Thoracic aorta (tissue), 2 donors: ENCODE measurements at places on chromosomes 16 and 17.

DNA sequence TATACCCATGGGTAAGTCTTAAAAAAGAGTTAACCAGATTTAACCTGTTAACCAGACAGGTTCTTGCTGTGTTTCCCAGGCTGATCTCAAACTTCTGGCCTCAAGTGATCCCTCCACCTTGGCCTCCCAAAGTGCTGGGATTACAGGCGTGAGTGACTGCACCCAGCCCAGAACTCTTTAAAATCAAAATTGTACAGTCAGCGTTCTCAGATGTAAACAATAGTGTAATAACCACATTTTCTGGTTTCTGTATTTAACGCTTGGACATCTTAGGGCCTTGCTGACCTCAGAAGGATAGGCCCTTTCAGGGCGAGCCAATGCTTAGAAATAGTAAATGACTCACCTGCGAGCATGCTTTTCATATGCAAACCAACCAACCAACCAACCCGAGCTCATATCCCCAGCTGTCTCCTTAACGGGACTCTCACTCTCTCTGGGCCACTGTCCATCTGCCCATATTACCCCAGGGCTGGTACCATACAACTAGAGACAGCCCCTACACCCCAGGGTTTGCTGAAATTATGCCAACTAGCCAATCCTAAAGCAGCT, 415.0 kb upstream of the XYLT1 start:
- no peak for DNase-seq

GRCh38 chr17:66667491-66668030, 167.4 kb upstream of the CACNG5 start:
- no peak for DNase-seq

DNA sequence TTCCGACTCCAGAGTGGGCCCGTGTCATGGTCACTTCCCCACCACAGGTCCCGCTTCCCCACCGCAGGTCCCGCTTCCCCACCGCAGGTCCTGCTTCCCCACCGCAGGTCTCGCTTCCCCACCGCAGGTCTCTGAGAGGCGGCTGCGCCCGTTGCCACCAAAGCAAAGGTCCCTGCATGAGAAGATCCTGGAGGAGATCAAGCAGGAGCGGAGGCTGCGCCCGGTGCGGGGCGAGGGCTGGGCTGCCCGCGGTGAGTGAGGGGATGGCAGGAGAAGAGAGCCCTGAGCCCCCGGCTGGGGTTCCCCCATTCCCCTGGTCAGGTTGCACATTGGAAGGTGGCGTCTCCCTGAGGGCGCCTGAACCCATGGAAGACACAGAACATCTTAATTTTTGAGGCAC, 17.4 kb upstream of the TCF25 start:
- no peak for DNase-seq

GRCh38 chr17:12613566-12613965, 52.1 kb upstream of the MYOCD start:
- no peak for DNase-seq

DNA sequence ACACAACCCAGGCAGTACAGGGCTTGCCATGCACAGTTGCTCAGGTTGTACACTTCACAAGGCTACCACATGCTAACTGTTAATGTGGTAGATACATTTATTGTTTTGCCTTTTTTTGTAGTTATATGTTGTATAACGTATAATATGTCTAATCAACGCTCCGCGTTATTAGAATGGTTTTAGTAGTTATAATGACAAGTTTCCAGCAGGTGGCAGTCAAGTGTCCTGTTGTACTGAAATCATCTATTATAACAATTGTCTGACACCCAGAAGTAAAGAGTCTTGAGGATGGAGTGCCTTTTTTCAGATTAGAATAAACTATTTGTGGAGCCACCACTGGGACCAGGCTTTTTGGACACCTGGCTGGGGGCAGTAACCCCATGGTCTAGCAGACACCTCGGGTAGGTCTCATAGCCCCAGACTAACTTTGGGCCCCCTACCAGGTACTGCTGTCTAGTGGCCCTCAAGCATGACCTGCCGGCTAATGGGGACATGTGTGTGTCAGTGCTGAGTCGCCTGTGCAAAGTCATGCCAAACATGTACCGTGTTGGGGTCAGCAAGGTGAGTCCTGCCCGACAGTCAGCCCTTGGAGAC, 32.8 kb downstream of the MYO15A start:
- DNase-seq = no peak

- DNase-seq = no peak
These were observed 6.6 kb downstream of the WFIKKN2 start for GRCh38 chr17:50841949-50842354.

- no peak for DNase-seq
These were observed 26.3 kb downstream of the WSB1 start for GRCh38 chr17:27320222-27320560.

DNA sequence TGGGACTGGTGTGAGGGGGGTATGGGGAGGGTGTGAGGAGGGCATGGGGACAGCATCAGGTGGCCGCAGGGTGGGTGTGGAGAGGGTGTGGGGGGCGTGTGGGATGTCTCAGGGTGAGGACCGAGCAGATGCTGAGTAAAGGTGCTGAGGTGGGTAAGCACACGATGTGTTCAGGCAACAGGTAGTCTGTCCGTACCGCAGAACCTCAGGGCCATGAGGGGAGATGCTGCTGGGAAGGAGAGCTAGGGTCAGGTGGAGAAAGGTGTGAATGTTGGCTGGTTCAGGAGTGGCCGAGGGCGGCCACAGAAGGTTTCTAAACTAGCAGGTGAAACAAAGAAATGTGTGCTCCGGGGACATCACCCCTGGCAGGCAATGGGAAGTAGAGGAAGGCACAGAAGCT, 80.0 kb upstream of the CDH5 start:
- no peak for DNase-seq

- peak; percentile 83 for DNase-seq
These were observed 8.2 kb upstream of the COL1A1 start for GRCh38 chr17:50209472-50210239.

DNA sequence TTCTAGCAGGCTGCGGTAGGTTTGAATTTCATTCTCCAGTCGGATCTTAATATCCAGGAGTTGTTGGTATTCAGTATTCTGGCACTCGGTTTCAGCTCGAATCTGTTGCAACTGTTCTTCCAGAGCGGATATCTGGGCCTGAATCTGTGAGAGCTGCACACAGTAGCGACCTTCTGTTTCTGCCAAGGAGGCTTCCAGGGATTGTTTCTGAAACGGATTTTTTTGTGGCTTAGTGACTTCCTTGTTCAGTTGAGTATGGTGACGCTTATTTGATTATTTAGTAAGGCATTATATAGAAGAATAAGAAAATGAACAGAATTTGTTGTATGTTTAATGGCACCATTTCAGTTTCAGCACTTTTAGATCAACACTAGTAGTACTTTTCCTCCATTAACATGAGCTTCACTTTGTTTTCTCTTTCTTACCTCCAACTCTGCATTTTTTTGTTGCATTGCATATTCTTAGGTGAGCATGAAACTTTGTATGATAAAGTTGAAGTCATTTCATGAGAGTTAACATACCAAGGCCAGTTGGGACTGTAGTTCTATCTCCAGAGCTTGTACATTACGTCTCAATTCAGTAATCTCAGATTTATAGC, 2.8 kb downstream of the KRT10 start:
- no peak for DNase-seq

DNA sequence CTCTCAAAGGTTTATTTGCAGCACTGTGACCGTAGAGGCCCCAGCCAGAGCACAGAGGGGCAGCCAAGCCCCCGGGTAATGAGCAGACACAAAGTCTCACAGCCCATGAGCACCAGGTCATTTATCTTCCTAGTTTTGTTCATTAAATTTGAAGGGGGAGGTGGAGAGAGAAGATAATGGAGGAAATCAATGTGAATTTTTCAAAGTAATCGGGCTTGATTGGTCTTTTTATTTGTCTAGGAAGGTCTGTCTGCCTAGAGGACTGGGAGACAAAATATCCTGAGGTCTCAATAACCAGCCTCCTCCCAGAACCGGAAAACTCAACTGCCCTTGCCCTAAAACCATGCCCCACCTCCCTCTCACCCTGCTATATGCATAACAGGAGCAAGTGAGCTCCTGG, 189.0 kb downstream of the SLC39A11 start:
- no peak for DNase-seq

DNA sequence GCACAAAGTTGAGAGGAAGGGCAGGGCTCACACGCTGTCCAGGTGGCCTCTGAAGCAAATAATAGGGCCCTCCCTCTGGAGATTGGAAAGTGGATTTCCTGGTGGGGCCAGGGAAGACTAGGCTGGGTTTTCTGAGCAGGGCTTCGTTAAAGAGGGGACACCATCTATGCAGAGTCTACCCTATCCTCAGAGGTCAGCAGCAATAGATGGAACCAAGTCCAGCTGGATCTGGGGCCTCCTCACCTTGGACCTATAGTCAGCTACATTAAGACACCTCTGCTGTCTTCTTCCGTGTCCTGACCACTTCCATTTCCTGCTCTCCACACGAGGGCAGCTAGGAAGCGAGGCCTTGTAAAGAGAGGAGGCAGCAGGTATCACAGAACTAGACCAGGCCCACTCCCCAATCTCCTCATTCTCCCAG, 14.7 kb upstream of the ST6GALNAC1 start:
- no peak for DNase-seq

DNA sequence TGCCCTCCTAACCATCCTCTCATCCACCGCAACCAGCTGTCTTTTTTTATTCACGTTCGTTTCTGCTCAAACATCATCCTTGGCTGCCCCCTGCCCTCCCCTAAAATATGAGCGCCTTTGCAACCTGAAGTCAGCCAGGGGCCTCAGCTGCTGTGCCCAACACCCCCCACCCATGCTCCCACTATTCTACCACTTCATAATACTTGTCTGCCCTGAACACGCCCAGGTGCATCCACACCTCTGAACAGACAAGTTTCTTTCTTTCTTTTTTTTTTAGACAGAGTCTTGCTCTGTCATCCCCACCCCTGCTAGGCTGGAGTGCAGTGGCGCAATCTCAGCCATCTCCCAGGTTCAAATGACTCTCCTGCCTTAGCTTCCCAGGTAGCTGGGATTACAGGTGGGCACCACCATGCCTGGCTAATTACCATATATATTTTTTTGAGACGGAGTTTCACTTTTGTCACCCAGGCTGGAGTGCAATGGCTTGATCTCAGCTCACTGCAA, 26.9 kb downstream of the CEP295NL start:
- DNase-seq = no peak

- DNase-seq = no peak
These were observed 29.7 kb upstream of the OR1A2 start for GRCh38 chr17:3167574-3167973.

- no peak for DNase-seq
These were observed 1.3 kb downstream of the METRN start for GRCh38 chr16:716200-716568.

GRCh38 chr16:1781758-1782407, 488 bp downstream of the SPSB3 start:
- no peak for DNase-seq

GRCh38 chr16:3971706-3972105, 91.2 kb upstream of the CREBBP start:
- DNase-seq = no peak

GRCh38 chr16:58378401-58378800, 13.9 kb upstream of the GINS3 start:
- DNase-seq = no peak

GRCh38 chr17:69477204-69477902, 62.9 kb downstream of the MAP2K6 start:
- no peak for DNase-seq

- DNase-seq = no peak
These were observed 90.8 kb upstream of the PMFBP1 start for GRCh38 chr16:72262711-72263110.

- DNase-seq = no peak
These were observed 308.3 kb downstream of the FOXL1 start for GRCh38 chr16:86886651-86887050.

GRCh38 chr16:67845291-67846062, 1.3 kb upstream of the NUTF2 start:
- no peak for DNase-seq

DNA sequence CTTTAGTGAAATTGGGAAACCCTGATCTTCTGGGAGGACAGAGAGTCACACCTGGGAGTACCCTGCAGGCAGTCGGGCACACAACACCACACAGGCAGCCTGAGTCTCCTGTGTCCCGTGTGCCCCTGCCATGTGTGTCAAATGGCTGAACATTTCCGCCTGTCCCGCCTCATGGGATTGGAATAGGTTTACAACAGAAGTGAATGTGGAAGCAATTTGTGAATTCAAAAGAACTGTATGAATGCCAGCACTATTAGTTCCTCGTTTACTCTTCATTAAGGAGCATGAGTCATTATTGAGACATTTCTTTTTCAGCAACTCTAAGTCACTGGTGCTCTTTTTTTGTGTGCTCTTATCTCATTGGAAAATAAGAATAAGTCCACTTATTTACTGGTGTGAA, 226.5 kb downstream of the PMP22 start:
- DNase-seq = no peak

- DNase-seq = no peak
These were observed 13.9 kb upstream of the HES7 start for GRCh38 chr17:8137645-8138373.

DNA sequence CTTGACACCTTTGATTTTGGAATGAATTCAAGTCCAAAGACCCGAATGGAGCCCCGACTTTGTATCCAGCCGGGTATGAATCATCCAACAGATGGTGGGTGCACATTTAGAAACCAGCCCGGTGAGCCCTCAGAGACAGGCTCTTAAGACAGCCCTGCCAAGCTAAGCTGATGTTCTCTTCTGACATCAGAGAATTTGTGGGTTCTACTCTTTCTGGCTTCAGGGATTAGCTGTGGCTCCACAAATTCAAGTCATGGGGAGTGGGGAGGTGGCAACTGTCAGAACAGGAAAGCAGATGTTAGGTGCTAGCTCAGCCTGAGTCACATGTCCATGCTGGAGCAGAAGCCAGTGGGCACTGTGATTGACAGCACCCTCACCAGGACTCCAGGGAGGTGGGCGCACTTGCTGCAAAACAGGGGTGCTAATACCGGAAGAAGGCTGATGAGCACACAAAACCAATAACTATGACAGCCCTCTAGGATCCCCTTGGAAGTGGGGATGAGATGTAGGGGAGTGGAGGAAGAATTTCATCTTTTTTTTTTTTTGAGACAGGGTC, 31.4 kb upstream of the XYLT2 start:
- DNase-seq = no peak

DNA sequence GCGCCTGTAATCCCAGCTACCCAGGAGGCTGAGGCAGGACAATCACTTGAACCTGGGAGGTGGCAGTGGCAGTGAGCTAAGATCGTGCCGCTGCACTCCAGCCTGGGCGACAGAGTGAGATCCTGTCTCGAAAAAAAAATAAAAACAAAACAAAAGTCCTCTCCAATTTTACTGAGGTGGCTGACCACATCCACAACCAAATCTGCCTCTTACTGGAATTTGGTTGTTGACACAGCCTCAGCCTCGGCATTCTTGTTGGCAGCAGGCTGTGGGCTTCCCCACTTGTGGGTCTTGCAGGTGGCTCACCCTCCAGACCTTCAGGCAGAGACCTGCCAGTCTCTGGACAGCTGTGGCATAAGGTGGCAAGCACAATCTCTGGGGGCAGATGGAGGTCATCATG, 15.6 kb downstream of the B4GALNT2 start:
- DNase-seq = no peak

DNA sequence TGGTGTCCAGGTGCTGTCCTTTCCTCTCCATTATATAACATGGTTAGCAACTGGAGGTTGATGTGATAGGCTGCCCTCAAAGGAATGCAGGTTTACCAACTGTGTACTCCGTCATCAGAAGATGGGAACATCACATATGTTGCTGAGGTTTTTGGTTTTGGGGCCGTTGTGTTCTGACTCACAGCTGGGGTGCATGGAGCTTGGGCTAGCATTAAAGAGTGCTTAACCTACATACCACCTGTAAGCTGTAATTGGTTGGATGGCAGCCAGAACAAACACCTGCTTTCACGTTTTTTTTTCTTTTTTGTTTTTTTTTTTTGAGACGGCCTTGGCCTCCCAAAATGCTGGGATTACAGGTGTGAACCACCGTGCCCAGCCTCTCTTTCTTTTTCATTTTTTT, 20.9 kb downstream of the TMEM11 start:
- DNase-seq = no peak
